ENCODE measurements at places on chromosomes 11 and 22. TPM values are rescaled to one million over a fixed set of nuclear protein-coding genes. Genes with fewer than 3 reads are reported as not detected.

DNA sequence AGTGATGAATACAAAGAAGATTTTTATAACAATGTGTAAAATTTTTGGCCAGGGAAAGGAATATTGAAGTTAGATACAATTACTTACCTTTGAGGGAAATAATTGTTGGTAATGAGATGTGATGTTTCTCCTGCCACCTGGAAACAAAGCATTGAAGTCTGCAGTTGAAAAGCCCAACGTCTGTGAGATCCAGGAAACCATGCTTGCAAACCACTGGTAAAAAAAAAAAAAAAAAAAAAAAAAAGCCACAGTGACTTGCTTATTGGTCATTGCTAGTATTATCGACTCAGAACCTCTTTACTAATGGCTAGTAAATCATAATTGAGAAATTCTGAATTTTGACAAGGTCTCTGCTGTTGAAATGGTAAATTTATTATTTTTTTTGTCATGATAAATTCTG is 5.3 kb downstream of the BIRC3 start:
- DNase-seq: no peak

DNA sequence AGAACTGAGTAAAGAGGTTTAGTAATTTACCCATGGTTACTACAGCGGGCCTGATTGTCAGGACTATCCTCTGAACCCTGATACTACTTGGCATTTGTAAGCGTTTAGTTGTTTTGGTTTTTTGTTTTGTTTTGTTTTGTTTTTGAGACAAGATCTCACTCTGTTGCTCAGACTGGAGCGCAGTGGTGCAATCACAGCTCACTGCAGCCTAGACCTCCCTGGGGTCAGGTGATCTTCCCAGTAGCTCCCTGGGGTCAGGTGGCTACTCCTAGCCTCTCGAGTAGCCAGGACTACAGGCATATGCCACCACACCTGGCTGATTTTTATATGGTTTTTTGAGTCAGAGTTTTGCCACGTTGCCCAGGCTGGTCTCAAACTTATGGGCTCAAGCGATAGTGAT is 118.6 kb downstream of the WNT11 start:
- no peak for DNase-seq

DNA sequence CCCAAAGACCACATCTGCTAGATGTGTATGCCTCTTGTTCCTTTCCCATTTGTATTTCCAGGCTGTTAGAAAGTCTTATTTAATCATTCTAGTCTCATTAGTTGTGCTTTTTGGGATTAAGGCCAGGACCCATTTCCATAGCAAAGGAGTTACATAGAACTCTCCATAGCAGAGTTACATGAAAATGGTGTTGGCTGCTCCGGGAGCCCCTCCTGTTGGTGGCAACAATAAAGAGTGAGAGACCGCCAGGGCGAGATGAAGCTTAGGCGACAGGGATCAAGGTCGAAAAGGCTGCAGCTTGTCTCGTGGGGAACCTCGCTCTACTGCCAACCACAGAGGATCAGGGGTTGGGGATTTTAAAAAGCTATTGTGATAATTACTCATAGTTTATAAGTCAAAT is 58.3 kb downstream of the GRIK4 start:
- DNase-seq: no peak

GRCh38 chr11:87819151-87819550 is 356.1 kb downstream of the RAB38 start:
- DNase-seq: no peak

DNA sequence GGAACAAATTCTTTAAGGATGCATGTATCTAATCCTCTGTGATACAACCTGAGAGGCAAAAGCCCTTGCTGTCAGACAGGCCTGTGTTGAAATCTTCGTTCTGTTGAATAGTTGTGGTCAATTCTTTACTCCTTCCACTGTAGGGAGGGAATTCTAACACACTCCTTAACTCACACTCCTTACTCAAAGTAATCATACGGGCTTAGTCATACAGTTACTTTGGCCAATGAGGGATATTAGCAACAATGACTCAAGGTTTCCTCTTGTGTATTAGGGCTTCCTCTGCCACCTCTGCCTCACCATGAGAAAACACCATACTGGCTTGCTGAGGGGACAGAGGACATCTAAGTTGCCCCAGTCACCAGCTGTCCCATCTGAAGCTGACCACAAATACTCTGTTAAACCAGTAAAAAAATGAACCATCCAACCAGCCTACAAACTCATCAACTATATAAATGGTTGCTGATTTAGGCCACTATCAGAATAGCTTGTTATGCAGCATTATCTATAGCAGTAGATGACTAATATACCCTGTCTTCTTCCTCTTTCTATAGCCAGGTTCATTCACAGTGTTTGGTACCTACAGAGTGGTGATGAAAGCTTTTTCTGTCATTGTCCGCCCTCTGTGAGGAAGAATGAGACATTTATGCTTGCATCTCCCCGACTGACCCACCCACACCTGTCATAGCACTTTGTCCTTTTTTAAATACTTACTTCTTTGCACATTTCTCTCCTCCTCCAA is 322.8 kb upstream of the SYN3 start:
- no peak for DNase-seq

- DNase-seq: no peak
These were observed 47.8 kb upstream of the A4GALT start for GRCh38 chr22:42768385-42769035.

DNA sequence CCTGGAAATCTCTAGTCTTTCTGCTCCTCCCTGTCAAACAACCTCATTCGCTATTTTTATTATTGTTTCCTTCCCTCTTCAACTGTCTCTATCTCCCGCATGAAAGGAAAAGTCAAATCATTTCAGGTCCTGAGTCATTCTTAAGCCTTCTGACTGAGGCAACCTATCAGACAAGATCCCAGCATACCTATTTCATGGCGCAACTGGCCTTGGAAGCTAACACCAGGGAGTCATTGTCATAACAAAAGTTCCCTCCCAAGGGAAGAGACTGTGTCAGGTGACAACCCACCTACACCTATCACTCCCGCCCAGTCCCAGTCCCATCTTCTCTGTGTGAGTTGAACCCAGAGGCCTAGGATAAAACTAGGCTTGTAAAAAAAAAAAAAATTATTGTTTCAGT is 10.2 kb upstream of the ARHGAP42 start:
- no peak for DNase-seq

- no peak for DNase-seq
These were observed 33.6 kb downstream of the YWHAH start for GRCh38 chr22:31977939-31978338.

DNA sequence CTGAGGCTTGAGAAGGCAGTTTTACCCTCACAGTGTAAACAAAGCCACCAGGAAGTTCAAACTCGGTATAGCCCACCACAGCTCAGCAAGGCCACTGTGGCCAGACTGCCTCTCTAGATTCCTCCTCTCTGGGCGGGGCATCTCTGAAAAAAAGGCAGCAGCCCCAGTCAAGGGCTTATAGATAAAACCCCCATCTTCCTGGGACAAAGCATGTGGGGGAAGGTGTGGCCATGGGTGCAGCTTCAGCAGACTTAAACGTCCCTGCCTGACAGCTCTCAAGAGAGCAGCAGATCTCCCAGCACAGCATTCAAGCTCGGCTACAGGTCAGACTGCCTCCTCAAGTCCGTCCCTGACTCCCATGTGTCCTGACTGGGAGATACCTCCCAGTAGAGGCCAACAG is 69.7 kb downstream of the TTC28 start:
- DNase-seq: no peak

DNA sequence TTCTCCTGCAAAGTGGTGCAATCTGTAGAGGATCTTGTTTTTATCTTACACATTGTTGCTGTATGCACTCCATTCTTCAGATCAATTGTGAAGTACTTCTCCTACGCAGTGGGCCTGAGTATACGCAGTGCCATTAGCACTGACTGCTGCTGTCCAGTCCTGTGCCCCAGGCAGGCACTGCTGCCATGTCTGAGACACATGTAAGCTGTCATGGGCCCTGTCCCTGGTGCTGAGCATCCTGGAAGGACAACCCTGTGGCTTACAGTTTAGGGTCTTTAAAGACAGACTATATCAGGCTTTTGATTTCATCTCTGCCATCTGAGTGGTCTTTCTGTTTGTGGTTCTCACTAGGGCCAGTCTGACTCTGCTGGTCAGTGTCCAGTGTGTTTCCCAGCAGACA is 44.8 kb upstream of the PTPN5 start:
- DNase-seq: no peak

GRCh38 chr22:21632237-21632895 is at the start of gene CCDC116:
CCDC116 (plus strand) TSS chr22:21632760; CDS start chr22:21633182, 422 bp downstream.
- DNase-seq: no peak

GRCh38 chr11:67344264-67344663 is 9.1 kb downstream of the POLD4 start:
- no peak for DNase-seq

DNA sequence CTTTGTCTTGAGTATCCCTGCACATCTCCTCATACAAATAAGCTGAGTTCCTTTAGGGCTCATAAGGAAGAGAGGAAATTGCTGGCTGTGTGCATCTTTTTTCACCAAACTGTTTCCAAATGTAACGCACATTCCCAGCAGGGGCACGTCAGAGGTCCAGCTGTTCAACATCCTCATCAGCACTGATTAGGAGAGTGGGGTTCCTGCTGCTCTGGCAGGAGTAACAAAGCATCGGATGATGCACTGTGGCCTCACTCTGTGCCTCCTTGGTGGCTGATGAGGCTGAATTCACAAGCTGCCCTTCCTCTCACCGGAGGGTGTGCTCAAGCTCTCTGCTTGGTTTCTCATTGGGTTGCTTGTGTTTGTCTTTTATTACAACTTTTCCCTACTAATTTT is 35.5 kb upstream of the SLC25A1 start:
- DNase-seq: no peak

The OR52I1 gene
- not detected for total RNA-seq

The TMEM121B gene
- 2.0 TPM for total RNA-seq

The CD248 gene
- 32.4 TPM for total RNA-seq

The OR8G5 gene
- not detected for total RNA-seq

The MYRF gene
- total RNA-seq: 5.1 TPM

Data from thoracic aorta (tissue), 2 donors.